ENCODE measurements at places on chromosomes 1 and 21.

DNA sequence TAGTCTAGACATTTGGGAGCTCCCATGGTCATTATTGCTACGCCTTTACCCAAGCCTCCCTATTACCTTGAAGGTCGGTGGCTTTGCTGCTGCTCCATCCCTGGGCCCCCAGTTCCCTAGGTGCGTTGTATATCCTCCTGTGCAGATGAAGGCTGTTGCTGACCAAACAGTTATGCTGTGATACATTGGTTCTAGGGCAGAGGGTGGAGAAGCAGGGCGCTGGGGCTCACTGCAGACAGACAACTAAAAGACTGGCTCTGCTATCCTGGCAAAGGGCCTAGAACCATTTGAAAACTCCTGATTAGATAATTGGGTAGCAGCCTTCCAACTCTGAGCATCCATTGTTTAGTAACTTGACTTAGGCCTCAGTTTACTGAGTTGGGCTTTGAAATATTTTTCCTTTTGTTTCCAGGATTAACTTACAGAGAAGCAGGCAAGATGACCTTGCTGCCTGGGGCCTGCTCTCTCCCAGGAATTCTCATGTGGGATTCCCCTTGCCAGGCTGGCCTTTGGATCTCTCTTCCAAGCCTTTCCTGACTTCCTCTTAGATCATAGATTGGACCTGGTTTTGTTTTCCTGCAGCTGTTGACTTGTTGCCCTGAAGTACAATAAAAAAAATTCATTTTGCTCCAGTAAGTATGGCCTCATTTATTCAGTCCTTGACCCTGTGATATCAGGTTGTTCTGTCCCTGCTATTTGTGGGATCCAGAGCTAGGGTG is 15.5 kb downstream of the CHI3L2 start:
- no peak for DNase-seq

- DNase-seq = no peak
These were observed 20.9 kb downstream of the TRABD2B start for GRCh38 chr1:47976267-47976666.

GRCh38 chr1:177354247-177354646 is 183.5 kb downstream of the BRINP2 start:
- DNase-seq = no peak

DNA sequence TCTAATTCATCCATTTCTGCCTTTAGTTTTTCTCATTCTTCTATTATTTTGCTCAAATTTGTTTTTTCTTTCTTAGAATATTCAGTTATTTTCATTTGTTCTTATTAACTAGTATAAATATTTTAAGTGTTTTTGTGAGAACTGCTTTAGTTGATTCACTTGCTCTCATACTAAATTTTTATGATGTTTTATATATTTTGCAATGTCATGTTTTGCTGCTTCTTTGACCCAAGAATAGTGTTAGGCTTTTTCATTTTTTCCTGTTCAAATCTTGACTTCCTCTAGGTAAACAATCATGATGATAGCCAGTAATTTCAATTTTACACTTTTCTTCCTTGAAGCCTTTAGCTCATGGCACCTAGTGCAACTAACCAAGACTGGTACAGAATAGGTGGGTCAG is 45.2 kb downstream of the MAN1A2 start:
- no peak for DNase-seq

GRCh38 chr1:56413671-56414199 is 165.6 kb downstream of the PLPP3 start:
- no peak for DNase-seq

DNA sequence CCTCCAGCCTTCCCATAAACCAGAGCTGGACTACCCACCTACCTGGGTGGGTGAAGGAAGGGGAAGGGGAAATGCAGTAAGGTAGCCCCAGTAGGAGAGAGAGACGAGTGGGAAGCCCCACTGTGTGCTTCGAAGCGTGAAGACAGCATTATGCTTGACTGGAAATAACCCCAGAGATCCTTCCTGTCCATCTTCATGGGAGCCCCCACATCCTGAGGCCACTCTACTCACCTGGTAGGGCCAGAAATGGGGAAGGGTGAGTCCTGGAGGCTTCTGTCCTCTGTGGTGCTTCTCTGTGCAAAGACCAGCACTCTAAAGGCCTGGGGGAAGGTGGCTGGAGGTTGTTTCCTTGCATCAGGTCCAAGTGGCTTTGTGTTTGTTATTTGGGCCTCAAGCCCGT is 10.0 kb upstream of the RASSF5 start:
- DNase-seq = no peak

DNA sequence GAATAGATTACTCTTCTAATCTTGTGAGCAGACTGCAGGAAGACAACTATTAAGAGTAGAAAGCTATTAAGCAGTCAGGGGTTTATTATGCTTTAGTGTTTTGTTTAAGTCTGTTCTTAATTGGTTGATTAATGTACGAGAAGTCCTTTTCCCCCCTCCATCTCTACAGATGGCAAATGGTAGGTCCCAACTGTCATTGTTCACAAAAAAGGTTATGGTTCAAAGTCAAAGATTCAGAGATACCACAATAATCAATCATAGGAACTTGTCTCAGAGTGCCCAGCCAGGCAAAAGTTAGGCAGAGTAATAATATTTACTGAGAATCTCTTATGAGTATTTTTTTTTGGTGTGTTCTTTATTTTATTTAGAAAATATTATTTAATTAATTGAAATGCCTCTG is 26.8 kb downstream of the NFIA start:
- no peak for DNase-seq

GRCh38 chr1:155207806-155208540 is at the start of gene THBS3:
Gene THBS3, minus strand, starts transcription at chr1:155207897. Its CDS starts 21 bp downstream, at chr1:155207876.
- no peak for DNase-seq

GRCh38 chr1:3674100-3675094 is 22.1 kb downstream of the TP73 start:
- DNase-seq = no peak

DNA sequence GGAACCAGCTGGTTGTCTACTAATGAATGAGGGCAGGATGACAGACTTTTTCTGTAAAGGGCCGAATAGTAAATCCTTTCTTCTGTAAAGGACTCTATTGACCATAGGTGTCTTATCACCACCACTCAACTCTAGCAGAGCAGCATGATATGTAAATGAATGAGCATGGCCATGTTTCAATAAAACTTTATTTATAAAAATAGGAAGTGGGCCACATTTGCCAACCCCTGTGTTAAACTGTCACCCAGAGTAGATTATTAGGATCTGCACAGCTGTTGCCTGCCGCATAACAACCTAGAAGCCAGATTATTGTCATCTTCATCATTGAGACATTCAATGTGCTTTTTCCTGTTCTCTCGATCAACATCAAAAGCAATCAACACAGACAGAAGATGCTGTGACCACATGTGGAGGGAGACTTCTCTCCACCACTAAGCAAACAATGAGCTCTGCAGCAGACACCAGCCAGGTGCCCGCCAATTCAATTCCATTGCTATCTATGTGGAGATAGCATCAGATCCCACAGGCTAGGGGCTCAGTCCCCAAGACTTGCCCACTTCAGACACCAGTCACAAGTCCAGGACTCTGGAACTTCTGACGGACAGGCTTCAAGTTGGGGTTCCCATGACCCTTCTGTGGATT is 6.8 kb upstream of the EFHD2 start:
- no peak for DNase-seq

DNA sequence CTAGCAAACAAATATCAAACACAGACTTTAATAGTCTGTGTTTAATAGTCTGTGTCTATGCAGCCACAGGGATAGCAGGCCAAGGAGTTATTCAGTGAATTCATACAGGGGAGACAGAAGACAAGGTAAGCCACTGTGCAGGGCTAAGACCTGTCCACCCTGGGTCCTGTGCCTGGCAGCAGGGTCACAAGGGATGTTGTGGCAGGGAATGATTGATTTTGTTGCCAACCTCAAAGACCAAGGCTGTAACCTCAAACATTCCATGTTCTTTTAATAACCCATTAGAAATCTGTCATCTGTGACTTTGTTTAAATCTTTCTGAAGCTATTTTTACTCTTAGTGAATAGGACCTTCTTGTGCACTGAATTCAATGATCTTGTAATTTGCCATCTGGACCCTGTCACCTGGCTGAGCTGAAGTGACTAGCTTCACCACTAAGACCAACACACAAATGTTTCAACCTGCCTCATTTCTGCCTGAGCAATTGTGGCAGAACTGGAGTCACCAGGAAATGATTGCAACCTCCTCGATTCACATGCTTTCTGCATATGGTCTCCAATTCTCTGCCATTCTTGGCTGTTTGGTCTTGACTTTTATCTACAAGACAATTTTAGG is 154.2 kb downstream of the ASTN1 start:
- no peak for DNase-seq

GRCh38 chr1:201361652-201362504 is 15.6 kb downstream of the TNNT2 start:
- DNase-seq = no peak

DNA sequence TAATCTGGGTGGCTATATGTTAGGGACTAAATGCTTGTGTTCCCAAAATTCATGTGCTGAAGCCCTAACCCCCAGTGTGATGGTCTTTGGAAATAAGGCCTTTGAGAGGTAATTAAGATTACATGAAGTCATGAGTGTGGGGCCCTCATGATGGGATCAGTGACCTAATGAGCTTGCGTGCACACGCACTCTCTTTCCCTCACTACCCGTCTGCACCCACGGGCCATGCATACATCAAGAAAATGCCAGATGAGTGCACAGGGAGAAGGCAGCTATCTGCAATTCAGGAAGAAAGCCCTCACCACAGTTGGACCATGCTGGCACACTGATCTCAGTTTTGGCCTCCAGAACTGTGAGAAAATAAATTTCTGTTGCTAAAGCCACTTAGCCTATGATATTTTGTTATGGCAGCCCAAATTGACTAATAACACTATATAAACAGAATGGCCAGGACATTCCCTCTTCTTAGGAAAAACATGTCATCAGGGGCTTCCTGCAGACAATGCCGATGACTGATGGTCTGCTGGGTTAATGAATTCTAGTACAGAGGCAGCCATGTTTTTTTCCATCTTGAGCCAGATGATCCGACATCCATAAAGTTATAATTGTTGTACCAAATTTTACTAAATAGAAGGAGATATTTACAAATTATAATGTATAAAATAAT is 18.1 kb upstream of the MYOG start:
- no peak for DNase-seq

DNA sequence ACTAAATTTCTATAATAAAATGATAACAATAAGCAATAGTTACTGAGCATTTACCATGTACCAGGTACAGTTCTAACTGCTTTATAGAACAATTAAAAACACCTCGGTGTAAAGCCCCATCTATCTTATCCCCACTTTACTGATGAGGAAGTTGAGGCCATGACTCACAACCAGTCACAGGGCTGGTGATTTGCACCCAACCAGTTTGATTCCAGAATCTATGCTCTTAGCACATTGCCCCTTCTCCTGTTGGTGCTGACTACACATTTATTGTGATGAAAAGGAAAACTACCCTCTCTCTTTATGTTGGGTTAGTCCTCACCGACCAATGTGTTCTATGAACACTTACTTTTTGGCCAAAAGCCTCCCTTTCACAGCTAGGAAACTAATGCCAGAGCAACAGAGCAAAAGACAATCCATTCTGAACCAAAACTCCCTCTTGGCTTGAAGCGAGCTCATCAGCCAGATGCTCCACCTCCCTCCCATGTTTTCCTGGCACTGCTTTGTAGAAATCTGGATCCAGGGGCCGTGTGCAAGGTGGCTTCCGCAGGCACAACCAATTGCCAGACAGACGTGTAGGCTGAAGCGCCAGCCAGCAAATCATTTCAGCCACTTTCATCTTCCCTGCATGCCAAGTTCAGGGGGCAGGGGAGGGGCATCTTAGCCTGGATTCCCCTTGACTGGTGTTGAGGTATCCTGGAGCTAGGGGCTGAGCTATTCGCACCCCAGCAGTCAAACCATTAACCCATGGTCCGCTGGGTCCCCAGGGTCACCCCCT is 32.0 kb upstream of the SLC30A1 start:
- DNase-seq = no peak

- DNase-seq = no peak
These were observed 85.9 kb upstream of the SIM2 start for GRCh38 chr21:36613059-36613458.

GRCh38 chr1:205933671-205934618 is 9.3 kb downstream of the SLC26A9 start:
- no peak for DNase-seq

- DNase-seq = no peak
These were observed 204.4 kb upstream of the ADGRL2 start for GRCh38 chr1:81596341-81596740.

DNA sequence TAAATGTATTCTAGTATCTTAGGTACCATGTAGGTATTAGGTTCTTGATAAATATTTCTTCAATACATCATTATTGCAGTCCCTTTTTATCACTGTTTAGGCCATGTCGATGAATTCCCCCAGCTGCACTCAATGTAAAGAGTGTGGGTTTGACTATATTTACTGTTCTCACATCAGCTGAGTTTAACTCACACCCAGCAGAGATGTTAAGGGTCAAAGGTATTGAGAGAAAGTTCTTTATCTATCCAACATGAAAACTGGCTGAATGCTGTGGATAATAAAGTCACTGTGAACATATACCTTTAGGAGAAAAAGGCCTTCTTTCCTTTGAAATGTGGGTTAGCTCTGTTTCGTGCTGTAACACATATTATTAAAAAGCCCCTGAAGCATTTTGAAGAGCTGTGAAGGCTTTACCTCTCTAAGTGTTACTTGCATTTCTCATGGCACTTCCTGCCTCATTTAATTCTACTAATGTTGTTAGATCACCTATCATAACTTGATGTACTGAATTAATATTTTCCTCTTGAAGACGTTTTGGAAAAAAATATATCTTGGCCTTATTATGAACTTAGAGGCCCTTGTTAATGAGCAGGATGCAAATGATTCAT is 19.1 kb upstream of the LYST start:
- no peak for DNase-seq

DNA sequence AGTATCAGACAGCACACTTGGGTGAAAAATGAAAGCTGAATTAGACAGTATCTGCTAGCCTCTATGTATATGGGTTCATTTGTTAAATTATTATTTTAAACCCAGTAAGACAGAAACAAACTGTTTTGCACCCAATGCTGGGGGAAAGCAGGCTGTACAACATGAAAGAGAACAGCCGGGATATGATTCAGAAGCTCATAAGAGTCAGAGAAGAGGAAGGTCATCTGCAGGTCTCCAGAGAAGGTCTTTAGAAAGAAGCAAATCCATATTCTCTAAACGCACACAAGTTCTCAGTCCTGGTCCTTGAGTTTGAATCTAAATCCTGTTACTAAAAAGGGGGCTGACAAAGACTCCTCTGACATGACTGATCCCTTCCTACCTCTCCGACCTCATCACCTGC is 155.1 kb downstream of the SIPA1L2 start:
- DNase-seq = no peak

GRCh38 chr1:228084325-228084724 is 1.8 kb downstream of the ARF1 start:
- no peak for DNase-seq

GRCh38 chr1:151985768-151986167 is 7.9 kb downstream of the S100A10 start:
- no peak for DNase-seq

DNA sequence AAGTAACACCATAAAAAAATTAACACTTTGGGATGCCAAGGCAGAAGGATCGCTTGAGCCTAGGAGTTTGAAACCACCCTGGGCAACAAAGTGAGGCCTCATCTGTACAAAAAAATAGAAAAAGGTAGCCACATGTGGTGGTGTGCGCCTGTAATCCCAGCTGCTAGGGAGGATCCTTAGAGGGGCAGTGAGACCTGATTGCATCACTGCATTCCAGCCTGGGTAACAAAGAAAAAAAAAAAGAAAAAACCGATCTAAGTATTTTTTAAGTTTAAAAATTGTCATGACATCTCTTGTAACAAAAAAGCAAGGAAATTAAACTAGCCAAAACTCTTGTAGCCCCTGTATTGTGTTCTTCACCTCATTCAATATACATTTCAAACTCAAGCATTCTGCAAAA is 39.5 kb downstream of the ZZZ3 start:
- DNase-seq = no peak
